Stimulated activated CD4-positive, alpha-beta T cell treated with anti-CD3 and anti-CD28 coated beads, Interleukin-4, amount 100 ng/mL, for 48 hours (primary cell): ENCODE measurements at places on chromosomes 11 and 22.

DNA sequence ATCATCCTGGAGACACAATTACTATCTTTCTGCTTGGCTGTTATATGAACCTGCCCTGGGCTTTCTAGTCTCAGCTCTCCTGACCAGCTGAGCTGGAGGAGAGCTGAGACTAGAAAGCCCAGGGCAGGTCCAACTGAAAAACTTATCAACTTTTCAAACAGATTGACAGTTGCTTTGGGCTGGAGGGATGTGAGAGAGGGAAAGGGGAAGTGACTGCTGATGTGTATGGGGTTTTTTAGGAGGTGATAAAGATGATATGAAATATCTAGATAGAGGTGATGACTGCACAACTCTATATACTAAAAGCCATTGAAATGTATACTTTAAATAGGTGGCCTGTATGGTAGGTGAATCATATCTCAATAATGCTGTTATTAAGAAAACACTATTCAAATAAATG, 60.2 kb upstream of the CHRM4 start:
- DNase-seq, result no peak

- DNase-seq, result no peak
Observed at GRCh38 chr22:20973634-20974286, 6.7 kb downstream of the AIFM3 start.

GRCh38 chr22:23210428-23211170, 30.3 kb downstream of the BCR start:
- no peak for DNase-seq

- DNase-seq, result no peak
Observed at GRCh38 chr22:36817525-36817848, 652 bp upstream of the PVALB start.

- no peak for DNase-seq
Observed at GRCh38 chr11:99176430-99176829, 155.7 kb downstream of the CNTN5 start.

- DNase-seq, result no peak
Observed at GRCh38 chr22:33691057-33691630, 229.1 kb downstream of the LARGE1 start.

- DNase-seq, result no peak
Observed at GRCh38 chr11:43825217-43825816, 55.3 kb upstream of the ALKBH3 start.

GRCh38 chr11:58927393-58928106, 11.7 kb upstream of the GLYATL1 start:
- no peak for DNase-seq

GRCh38 chr11:70660059-70660888, 261.9 kb downstream of the CTTN start:
- DNase-seq, result no peak

DNA sequence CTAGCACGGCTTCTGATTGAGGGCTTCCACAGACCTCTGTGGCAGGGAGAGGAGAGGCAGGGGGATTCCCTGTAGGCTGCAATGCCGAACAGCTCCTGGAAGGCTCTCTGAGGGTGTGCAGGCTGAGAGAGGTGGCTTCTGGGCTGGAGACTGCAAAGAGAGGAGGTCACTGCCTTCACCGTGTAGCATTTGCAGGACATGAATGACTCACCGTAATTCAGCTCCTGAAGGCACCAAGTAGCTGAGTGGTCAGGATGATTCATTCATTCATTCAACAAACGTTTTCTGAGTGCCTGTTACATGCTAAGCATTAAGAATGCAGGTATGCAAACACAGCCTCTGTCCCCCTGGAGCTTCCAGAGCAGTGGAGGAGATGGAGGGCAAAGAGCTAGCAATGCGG, 18.0 kb upstream of the EIF3D start:
- DNase-seq, result no peak

- no peak for DNase-seq
Observed at GRCh38 chr11:16973338-16973964, 40.8 kb downstream of the PLEKHA7 start.

DNA sequence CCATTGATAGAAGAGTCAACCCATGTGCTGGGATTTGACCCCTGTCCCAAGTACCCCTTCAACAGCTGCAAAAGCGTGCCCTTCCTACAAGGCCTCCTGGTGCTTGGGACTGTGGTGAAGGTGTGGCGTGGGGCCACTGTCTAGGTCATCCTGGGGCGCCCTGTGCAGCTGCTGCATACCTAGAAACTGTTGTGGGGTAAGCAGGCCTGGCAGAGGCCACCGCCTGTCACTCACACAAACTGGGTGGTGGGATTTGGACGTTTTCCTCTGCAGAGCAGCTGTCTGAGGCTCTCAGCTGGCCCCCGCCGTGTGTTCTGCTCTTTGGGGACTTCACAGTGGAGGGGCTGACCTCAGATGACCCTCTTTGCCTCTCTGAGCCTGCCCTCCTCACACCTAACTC, 69.7 kb downstream of the SCN3B start:
- DNase-seq, result no peak

DNA sequence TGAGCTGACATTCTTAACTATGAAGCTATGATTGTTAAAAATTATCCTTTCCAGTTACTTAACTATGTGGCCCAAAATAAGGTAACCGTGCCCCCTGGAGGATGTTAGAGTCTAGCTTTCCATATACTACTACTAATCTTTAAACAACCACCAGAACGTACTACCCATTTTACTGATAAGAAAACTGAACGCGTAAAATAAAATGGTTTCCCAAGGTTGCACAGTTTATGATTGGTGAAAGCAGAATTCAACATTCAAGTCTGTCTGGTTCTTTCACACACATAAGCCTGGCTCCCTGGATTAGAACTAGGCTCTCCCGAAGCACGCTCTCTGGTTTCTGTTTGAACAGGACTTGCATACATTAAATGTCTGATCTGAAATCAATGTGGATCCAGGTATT, 437.8 kb upstream of the CCDC90B start:
- DNase-seq, result no peak

DNA sequence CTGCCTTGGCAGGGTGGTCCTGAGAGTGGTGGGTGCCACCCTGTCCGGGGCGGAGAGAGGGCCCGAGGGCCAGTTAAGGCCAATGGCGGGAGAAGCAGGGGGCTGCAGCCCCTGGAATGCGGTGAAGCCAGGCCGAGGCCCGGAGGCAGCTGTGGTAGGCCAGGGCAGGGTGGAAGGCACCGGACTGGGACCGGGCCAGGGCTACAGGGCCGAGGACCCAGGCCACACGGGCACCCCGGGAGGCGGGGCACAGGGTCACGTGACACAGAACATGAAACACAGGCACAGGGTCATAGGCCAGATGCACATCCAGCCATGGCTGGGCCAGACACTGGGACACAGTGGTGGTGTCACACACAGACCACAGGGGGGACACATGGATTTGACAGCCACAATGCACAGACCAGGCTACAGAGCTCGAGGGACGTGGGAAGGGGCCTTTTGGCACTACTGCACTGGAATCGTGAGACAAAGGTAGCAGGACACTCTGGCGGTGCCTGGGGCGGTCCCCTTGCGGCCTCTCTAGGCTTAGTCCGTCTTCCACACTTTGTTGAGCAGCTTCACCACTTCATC, 2.8 kb downstream of the SLC25A1 start:
- no peak for DNase-seq

GRCh38 chr11:134072844-134073243, 4.0 kb downstream of the JAM3 start:
- DNase-seq, result no peak

DNA sequence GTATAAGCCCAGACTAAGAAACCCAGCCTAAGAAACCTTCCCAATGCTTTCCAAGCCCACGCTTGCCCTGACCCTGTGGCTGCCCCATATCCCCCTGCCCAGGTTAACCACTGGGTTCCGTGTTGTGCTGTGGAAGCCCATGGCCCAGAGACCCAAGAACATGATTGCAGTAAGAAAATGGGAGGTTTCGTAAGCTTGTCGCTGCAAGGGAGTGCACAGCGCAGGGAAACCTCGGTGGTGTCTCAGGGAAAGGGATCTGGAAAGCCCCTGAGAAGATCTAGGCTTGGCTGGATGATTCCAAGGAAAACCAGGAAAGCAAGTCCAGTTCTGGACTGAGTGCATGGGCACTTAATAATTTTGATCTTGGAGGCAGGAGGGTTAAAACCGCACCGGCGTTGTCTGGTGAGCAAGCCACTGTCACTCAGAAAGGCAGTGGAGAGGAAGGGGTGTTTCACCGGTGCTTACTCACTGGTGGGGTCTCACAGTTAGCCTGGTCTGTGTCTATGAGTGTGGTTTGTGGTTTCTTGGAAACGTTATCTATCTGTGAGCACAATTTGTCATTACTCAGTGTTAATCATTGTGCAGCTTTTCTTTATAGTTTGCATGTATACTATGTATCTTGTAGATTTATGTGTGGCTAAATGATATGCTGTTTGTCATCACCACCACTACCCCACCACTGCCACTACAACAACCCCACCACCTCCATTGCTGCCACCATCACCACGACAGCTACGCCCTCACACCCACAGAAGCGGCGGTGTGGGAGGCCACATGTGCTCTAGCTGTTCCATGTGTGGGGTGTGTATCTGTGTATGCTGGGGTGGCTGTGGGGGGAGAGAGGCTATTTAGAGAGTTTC, 53.3 kb upstream of the PRDM11 start:
- DNase-seq, result no peak

DNA sequence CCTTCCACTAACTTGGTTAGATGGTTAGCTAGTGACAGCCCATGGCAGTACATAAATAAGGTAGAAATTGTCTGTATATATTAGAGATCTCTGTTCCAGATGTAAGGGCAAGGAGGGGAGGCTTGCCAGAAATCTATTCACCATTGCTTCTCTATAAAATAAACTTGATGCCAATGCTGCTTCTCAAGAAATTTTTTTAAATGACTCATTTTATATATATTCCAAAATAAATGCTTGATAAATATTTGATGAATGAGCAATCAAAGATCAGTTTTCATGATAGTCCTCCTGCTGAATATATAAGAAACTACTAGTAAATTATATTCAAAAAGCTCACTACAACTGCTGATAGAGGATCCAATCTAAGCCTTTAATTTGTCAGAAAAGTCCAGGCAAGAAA, 710.6 kb upstream of the CCDC179 start:
- no peak for DNase-seq

DNA sequence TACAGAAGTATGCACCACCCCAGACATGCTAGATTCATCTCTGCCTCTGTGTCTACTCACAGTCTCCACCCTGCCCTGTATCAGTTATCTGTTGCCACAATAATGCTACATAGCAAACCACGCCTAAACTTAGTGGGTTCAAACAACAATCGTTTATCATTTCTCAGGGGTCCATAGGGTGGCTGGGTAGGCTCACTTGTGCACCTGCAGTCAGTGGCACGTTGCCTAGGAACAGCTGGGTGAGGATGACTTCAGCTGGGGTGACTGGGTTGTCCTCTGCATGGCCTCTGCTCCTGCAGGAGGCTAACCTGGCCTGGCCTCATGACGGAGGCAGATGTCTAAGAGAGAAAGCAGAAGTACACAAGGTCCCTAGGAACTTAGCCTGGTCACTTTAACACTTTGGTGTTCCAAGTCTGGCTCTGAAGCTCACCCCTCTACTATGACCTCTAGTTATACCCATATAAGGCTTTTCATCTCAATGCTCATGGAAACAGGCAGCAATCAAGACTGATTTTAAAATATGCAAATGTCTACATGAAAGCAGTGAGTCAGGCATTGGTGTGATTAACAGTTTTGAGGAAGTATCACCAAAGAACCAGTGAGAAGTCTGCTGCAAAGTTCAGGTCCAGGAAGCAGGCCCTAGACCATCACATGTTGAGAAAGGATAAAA, 10.7 kb downstream of the OLFML1 start:
- no peak for DNase-seq

GRCh38 chr11:102831489-102832440, 11.6 kb downstream of the MMP3 start:
- no peak for DNase-seq

DNA sequence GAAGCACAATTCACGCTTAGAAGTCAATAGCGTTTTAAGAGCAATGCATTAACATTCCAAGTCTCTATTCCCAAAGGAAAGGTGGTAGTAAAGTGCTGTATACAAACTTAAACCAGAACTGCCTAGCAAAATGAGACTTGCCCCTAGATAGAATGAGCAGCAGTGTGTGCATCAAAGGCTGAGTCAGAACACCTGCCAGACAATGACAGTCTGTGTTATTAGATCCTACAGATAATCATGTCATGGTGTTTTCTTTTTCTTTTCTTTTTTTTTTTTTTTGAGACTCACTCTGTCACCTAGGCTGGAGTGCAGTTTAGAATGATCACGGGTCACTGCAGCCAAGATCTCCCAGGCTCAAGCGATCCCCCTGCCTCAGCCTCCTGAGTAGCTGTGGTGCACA, 1.6 kb downstream of the RTCB start:
- no peak for DNase-seq

DNA sequence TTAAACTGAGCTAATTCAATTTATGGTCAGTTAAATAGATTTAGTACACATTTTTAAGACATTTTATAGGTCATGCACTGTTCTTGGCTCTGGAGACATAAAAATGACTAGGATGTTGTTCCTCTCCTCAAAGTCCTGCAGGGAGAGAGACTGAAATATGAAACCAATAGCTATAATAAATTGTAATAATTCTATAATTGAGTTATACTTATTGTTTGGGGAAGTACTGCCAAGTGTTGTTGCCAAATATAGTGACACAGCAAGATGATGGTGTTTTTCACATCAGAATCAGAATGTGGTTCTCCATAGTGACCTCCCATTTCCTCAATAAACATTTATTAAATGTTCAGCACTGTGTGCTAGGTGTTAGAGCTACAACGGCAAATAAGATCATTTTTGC, 470.6 kb downstream of the NTM start:
- DNase-seq, result no peak

GRCh38 chr22:43923191-43923590, 414 bp upstream of the PNPLA3 start:
- DNase-seq, result no peak

DNA sequence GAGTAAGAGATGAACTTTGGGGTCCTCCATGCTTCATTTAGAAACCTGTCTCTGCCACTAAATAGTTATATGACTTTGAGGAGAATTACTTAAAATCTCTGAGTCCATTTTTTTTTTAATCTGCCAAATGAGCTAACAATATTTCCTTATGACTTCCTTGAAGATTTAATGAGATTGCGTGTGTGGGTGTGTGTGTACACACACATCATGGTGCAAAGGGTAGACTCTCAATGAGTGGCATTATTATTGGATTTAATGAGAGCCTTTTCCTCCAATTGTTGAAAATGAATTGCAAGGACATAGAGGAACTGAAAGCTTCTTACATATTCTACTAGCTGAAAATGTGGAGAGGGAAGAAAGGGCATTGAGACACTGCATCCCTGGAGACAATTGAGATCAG, 573.5 kb upstream of the LUZP2 start:
- no peak for DNase-seq
